ENCODE measurements at places on chromosomes 2 and 18. TPM values are rescaled to one million over a fixed set of nuclear protein-coding genes. Genes with fewer than 3 reads are reported as not detected.

GRCh38 chr18:66749030-66749429, 145.1 kb upstream of the CDH19 start:
- peaks cover 6% of the 10 kb centered on the region for H3K4me1 ChIP-seq
- H3K4me3 ChIP-seq: no peak overlapping the region
- peak; percentile 34 for DNase-seq
- no peak overlapping the region for H3K27ac ChIP-seq

The C1QL2 gene
- not detected for total RNA-seq

The ASB18 gene
- total RNA-seq: not detected

The ALPP gene
- not detected for total RNA-seq

DNA sequence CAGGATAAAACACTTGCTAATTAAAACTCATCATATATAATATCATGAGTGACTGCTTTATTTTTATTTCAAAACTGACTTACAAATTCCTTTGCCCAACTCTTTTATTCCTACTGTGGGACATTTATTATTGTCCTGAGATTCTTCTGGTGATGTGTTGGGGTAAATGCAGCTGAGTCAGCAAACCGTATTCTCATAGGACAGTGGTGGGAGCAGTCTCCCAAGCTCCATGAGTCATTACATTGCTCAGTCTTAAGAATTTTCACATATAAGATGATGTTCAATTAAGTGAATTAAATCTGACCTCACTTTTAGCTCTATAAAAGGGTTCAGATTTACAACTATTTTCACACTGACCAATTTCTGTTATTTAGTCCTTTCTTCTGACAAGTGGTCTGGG, 1530.7 kb downstream of the LRP1B start:
- no peaks in the 10 kb centered on the region for H3K36me3 ChIP-seq
- H3K27ac ChIP-seq: no peak overlapping the region
- no peaks in the 10 kb centered on the region for H3K4me1 ChIP-seq
- no peak overlapping the region for H3K4me3 ChIP-seq

GRCh38 chr2:201831469-201831868, 25.1 kb downstream of the CDK15 start:
- peaks cover 10% of the 10 kb centered on the region for H3K4me1 ChIP-seq
- H3K27ac ChIP-seq: no peak overlapping the region
- no peak for DNase-seq

The TBR1 gene
- 0.09 TPM for total RNA-seq

- peaks cover 43% of the 10 kb centered on the region for H3K36me3 ChIP-seq
- no peaks in the 10 kb centered on the region for H3K27me3 ChIP-seq
- H3K4me1 ChIP-seq: no peaks in the 10 kb centered on the region
- peak; percentile 75 for DNase-seq
Measured at GRCh38 chr2:169141713-169142352, 72.5 kb downstream of the DHRS9 start.

All from neural progenitor cell (in vitro differentiated cells).